ENCODE measurements at places on chromosomes 1 and 21.

- no peak for DNase-seq
Measured at GRCh38 chr1:226717256-226717909, 21.7 kb downstream of the ITPKB start.

DNA sequence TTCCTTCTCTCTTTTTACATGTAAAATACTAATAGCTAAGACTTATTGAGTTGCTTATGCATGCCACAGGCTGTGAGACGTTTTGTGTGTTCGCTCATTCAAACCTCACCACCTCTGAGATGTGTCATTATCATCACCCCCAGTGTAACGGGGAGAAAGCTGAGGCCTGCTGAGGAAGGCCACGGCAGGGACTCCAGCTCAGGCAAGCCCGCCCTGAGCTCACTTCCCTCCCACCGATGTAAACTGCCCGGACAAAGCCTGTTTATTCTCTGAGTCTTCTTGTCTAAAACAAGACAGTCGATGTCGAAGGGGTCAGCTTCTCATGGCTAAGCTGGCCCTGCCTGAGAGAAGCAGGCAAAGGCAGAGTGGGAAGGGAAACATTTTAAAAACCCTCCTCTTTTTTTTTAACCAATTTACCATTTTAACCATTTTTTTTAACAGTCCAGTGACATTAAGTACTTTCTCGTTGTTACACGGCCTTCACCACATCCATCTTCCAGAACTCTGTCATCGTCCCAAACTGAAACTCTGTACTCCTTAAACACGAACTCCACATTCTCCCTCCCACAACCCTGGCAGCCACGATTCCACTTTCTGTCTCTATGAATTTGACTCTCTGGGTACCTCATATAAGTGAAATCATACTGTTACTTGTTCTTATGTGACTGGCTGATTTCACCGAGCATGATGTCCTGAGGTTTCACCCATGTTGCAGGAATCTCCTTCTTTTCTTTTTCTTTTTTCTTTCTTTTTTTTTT is 204.8 kb upstream of the GALNT2 start:
- DNase-seq: no peak

DNA sequence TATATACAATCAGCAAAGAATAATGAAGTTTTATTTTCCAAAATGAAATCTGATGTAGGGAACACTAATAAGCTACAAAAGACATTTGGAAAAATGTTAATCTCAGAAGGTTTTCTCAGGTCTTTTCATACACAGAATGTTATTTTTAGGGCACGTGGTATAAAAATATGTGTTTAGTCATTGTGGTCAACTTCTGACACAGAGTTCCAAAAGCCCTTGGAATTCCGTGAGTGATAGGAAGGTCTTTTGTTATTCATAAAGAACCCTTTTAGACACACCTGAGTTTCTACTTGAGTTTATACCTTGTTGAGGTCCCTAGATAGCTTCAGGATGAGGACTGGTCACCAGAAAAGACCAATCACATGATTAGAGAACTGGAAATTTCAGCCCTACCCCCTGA is 277.6 kb upstream of the NCAM2 start:
- DNase-seq: no peak

DNA sequence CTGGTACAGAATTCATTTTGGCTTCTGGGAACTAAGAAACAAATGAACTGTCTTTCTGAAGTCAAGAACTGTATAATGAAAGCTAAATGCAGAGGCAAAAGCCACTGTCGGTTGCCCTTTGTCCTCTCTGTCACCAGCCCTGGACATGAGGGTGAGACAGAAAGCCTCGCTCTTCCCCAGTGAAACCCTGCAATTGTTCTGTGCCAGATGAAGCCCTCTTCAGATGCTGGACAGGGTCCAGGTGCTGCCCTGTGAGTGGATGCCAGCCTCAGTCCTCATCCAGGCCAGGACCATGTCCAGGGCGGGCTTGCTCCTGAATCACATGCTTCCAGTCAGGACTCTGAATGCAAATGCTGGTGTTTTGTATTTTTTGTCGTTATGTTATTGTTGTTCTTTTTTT is 138.7 kb downstream of the RUNX1 start:
- DNase-seq: no peak

GRCh38 chr1:25216123-25216522 is 16.2 kb downstream of the SYF2 start:
- no peak for DNase-seq

GRCh38 chr1:38128926-38129453 is 82.4 kb upstream of the POU3F1 start:
- no peak for DNase-seq

- peak; percentile 12 for DNase-seq
Measured at GRCh38 chr1:111754984-111755330, 744 bp upstream of the DDX20 start.

- DNase-seq: no peak
Measured at GRCh38 chr1:199979071-199979470, 48.4 kb upstream of the NR5A2 start.

DNA sequence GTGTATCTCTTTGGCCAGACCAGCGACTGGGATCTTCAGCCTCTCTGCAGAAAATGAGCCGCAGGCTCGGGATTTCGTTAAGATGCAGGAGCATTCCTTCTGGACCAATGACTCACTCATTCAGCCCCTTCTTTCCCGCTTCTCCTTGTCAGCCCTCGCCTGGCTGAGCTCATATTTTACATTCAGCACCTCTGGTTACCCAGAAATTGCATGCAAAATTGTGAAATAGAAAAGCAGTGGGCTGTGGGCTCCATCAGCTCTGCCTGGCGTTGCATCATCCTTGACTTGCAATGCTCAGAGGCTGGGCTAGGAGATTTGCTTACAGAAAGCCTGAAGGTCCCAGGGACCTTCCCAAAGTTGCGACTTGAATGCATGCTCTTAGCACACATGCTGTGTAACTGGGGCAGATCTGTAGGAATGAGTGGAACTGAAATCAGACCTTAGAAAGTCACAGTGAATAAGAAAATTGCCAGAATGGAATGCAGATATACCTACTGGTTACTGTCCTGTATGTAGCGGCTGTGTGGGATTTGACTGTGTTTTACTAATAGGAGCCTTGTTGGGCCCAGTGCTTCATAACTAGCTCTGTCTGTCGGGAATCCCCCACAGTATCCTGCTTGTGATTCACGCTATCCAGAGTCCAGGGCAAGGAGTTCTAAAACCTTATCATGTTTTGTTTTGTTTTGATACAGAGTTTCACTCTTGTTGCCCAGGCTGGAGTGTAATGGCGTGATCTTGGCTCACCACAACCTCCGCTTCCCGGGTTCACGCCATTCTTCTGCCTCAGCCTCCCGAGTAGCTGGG is 444.8 kb downstream of the KIF26B start:
- no peak for DNase-seq

DNA sequence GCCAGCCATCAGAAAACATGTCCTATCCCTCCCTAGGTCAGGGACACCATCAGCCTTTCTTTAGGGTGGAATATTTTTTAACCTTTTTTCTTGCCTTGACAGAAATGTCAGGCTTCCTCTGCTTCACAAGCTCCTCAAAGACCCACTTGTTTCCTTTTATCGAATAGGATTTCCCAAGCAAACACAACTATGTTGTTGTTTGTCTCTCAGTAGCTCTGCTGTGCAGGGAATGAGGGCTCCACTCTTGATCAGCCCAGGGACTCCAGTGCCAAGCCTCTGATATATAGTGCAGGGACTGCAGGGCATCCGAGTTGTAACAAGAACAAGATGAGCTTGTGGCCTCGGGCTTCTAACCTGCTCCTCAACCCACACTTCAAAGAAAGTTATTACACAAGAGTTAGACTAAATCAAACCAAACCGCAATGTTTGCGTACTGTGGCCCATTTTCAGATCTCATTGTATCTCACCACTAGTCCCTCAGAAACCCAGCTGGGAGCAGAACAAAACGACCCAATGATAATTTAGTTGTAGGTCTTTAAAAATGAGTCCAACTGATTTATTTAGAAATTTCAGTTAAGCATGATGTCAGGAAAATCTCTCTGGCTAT is 108.1 kb downstream of the ATG4C start:
- DNase-seq: no peak
